ENCODE measurements at places on chromosomes 2 and 18.

DNA sequence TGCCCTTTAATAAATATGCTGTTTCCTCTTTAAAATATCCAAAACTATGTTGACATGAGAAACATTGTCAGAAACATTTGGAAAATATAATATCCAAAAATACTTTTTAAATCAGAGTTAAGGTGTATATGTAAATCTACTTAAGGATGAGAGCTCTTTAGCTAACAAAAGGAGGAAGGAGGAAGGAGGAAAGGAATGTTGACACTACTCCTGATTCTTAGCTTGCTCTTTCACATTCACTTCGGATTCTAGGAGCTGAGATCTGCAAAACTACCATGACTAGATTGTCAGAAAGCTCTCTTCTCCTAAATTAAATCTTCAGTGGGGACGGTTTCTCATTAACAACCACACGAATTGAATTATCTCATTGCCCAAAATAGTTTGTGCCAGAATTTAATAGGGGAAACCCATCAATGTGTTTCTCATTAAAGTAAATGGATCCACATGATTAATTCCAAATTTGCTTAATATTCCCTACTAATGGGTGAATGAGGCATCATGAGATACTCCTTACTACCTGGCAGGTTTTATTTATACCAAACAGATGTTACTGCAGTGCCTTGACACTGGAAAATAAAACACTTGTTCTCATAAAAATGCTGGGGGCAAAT is 509.1 kb downstream of the MBD2 start:
- DNase-seq = no peak

DNA sequence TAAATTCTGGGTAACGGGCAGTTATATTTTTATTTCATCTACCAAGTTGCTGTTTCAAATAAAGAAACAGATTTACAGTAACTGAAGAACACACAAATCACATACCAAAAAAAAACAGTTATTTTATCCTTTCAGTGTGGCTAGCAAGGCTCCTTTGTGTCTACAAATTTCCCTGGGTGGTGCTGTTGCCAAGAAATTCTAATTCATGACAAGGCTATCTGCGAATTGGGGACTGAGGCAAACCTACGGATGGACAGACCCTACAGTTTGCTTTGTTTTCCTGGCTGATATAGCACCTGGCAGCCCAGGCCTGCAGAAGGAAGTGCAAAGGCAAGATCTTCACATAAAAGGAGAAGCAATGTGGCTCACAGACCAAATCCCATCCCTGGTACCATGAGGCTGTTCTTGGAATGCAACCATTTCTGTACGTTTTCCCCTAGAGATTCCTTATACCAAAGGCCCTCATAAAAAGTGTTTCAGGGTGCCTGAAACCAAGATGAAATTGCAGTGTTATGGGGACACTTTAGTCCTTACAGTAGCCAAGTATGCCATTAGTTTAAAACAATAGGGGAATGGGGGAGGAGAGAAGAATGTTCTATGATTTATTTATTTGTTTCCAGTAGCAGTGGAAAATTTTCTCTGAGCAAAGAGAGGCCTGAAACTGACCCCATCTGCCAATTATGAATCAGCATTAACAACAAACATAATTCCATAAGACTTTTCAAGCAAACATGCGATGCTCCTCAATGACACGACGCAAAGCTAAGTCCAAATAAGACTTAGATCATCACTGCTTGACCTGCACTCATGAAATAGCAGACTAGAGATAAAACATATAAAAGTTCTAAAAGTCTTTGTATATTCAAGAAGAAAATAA is 4.3 kb downstream of the KLF7 start:
- no peak for DNase-seq

- no peak for DNase-seq
Observed at GRCh38 chr18:66674286-66674685, 70.4 kb upstream of the CDH19 start.

- DNase-seq = no peak
Observed at GRCh38 chr2:147773479-147773878, 71.3 kb upstream of the ACVR2A start.

DNA sequence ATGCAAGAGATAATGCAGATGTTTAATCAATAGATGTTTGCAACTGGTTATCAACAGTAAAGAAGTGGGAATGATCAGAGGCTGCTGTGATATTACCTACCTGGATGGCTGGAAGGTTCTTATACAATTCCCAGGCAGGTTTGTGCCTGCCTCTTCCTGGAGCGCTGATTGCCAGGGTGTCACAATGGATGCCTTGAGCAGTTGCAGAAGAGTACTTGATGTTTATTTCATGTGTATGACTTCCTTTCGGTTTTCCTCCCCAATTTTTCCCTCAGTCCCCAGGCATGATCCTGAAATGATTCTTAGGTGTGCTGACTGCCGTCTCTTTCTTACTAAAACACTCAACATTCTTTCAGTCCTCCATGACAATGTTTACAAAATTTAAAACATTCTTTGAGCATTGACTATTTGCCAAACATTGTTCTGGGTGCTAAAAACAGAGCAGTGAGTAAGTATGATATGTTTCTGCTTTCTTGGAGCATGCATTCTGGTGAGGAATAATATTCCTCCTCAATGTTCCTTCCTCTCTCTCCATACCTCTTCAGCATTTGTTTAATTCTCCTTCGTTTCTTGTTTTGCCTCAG is 416.6 kb upstream of the TRIB2 start:
- no peak for DNase-seq

- DNase-seq = no peak
Observed at GRCh38 chr2:98293030-98293429, 53.2 kb upstream of the CNGA3 start.

DNA sequence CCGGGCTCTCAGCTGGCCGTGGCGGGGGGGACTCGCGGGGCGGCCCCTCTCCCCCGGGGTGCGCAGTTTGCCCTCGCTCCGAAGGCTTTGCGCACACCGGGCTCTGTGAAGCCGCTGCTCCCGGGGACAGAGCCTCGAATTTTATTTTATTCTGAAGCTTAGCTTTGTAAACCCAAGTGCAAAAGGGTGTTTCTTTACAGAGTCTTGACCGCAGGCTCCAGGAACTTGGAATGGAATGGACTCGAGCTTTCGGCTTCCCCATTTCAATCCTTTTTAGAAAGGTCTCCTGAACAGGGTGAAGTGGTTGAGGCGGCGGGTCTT is 2.0 kb downstream of the GALR1 start:
- no peak for DNase-seq

GRCh38 chr18:22872900-22873537 is 60.1 kb upstream of the RBBP8 start:
- no peak for DNase-seq

DNA sequence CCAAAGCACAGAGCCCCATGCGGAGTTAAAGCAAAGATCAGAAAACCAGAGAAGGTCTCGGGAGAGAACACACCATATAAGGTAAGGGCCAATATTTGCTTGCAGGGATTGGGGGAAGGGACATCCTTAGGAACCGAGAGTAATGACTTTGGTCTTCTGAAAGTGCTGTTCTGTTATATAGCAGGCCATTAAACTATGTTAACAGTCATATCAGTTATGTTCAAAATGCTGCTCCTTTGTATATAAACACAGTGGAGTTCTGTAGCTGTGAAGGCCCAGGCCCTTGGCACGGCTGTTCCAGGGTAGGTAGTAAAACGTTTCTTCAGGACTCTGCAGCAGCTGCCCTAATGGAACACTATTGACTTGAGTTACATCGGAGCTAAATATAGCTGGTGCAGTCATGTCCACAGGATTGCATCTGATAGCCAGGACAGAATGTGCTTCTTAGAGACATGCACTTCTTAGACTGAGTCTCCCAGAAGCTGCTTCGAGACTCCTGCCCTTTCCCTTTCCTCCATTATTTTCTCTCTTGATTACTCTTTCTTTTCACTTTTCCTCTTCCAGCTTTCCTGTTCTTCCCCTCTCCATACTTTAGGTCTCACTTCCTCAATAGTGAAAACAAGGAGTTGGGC is 122.4 kb downstream of the SETBP1 start:
- no peak for DNase-seq

DNA sequence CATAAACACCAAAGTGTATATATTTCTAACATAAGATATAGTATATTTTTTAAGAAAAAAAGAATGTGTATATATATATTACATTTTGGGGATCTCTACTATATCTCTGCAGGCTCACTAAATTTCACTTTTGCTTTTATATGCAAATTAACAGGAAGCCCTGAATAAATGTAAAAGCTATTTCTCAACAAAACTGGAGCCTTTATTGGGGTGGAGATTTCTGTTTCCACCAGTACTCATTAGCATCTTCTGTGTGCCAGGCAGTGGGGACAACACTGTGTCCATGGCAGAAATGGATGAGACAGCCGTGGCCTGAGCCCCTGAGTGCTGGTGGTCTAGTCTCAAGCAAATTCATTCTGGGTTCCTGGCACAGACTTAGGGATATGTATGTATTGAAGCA is 41.3 kb downstream of the C18orf63 start:
- no peak for DNase-seq

DNA sequence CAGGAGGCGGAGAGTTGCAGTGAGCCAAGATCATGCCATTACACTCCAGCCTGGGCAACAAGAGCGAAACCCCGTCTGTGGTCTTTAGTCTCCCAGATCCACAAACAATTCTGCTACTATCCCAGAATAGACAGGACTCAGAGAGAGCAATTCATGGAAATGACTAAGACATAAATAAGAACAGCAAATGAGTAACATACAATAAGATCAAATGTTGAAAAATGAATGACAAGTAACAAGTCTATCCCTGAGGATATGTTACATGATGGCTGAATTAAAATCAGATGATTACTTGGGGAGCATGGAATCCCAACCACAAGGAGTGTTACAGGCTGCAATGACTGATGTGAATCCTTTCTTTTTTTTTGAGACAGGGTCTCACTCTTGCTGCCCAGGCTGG is 10.3 kb downstream of the ARL5A start:
- DNase-seq = no peak

GRCh38 chr2:12270876-12271588 is 445.7 kb upstream of the TRIB2 start:
- DNase-seq = no peak

GRCh38 chr2:131121464-131121863 is 16.3 kb downstream of the PLEKHB2 start:
- DNase-seq = no peak

GRCh38 chr18:13474907-13475545 is 251.3 kb downstream of the FAM210A start:
- no peak for DNase-seq

- no peak for DNase-seq
Observed at GRCh38 chr2:55883357-55883756, 40.2 kb downstream of the EFEMP1 start.

DNA sequence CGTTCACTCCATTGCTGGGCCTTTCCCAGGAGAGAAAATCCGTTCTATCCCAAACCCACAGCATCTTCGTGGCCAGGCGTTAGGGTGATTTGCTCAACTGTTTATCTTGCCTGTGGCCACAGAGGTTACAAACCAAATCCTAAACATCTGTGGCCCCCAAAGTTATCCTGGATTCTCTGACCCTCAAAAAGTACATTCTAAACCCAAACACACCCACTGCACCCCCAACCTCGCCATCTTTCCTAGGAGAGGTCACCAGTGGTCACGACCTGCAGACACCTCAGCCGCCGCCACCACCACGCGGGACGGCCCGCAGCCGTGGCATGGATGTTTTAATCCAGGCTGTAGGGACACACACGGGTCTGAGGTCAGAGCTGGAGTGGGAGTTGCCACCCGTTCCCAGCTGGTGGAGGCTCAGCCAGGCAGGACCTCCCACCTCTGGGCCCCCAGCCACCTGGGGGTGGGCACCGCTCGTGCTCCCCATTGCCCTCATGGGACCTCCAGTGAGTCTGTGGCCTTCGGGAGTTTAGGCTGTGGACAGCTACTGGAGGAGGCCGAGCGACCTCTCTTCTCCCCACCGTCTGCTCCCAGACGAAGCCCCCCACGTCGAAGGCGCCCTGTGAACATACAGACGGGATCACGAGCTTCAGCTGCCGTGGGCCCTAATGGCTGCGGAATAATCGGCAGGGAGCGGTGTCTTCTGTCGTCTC is 72.0 kb downstream of the KCNG2 start:
- DNase-seq = no peak

DNA sequence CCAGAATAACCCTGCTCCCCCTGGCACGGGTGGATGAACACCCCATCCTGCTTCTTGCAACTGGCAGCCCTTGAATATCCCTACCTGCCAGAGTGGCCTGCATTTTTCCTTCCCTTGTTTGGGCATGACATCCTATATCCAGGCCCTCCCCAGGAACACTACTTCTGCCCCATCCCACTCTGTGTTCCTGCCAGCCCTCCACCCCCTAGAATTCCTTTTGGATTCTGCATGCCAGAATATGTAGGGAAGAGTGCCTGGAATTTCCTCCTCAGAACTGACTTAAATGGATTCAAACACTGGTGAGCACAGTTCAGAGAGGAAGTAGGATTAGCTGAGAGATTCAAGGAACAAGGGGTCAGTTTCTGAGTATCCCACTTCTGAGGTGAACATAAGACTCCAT is 123.5 kb upstream of the PELI1 start:
- no peak for DNase-seq

GRCh38 chr2:160575368-160575767 is 81.8 kb upstream of the RBMS1 start:
- no peak for DNase-seq

GRCh38 chr18:37559194-37559593 is 6.4 kb downstream of the CELF4 start:
- DNase-seq = no peak

DNA sequence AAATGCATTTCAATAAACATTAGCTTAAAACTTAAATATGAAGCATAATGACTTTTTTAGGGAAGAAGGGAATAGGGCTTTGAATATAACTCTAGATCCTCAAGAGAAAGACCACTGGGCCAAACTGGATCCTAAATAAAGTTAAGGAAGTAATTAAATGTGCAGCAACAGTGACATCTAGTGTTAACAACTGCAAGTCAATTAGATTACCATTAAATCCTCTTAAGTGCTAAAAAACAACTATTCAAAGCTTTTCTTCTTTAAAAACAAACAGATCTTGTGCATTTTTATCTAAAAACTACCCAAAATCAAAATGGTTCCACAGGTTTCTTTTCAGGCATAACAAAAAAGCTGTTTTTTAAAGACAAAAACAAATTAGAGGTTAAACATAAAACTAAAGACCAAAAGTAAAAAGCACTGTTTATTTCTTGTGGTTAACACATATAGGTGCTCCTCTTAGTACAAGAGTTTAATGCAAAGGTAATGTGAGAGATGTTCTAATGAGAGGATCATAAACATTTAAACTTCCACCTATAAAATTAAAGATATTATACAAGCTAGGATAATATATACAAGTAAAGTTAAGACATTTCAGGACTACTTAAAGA is 111.4 kb downstream of the THADA start:
- peak; percentile 85 for DNase-seq

- DNase-seq = no peak
Observed at GRCh38 chr2:148756292-148756975, 111.9 kb downstream of the EPC2 start.
